NCI-H1436 (cell line): ENCODE measurements at places on chromosomes 13 and 19.

DNA sequence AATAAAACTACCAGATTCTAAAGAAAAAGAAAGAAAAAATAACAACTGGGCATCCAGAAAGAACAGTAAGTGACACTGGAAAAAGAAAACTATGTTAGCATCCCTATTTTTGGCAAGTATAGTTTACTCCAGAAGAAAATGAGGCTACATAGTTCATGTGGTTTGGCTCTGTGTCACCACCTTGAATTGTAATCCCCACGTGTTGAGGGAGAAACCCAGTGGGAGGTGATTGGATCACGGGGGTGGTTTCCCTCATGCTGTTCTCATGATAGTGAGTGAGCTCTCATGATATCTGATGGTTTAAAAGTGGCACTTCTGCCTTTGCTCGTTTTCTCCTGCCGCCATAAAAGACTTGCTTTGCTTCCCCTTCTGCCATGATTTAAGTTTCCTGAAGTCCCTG, 76.9 kb downstream of the ITGBL1 start:
- no peak for DNase-seq

GRCh38 chr19:46000491-46001246, 5.4 kb downstream of the CCDC61 start:
- DNase-seq = peak; percentile 77

GRCh38 chr19:45070214-45070613, 6.1 kb downstream of the ZNF296 start:
- DNase-seq = no peak

- DNase-seq = no peak
Observed at GRCh38 chr13:78478183-78478582, 125.2 kb downstream of the POU4F1 start.

GRCh38 chr13:75430436-75431209, 51.3 kb downstream of the TBC1D4 start:
- DNase-seq = no peak

GRCh38 chr13:92745258-92745657, 481.3 kb upstream of the GPC6 start:
- no peak for DNase-seq

GRCh38 chr19:52786078-52786463, 520 bp downstream of the ZNF600 start:
- no peak for DNase-seq

- no peak for DNase-seq
Observed at GRCh38 chr19:18500799-18501198, 21.1 kb downstream of the ELL start.

- no peak for DNase-seq
Observed at GRCh38 chr19:39342647-39343305, 555 bp downstream of the SAMD4B start.

DNA sequence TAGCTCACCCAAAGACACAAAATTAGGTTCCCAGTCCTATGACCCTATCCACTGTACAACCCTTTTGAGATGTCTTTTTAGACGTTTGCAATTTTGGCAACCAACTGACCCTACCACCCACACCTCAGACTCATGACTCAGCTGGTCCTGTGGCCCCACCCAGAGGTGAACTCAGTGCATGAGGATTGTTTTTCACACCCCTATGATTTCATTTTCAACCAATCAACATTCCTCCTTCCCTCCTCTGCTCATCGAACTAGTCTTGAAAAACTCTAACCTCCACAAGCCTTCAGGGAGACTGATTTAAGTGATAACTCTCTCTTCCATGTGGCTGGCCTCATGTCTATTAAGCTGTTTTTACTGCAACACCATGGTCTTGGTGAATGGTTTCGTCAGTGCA, 350.7 kb downstream of the UQCRFS1 start:
- DNase-seq = no peak
